Activated T-cell treated with anti-CD3 and anti-CD28 coated beads for 1 hour (primary cell): ENCODE measurements at places on chromosomes 16 and 17.
A peak's percentile ranks its signal among the peaks of the same experiment; 100 is the strongest.

DNA sequence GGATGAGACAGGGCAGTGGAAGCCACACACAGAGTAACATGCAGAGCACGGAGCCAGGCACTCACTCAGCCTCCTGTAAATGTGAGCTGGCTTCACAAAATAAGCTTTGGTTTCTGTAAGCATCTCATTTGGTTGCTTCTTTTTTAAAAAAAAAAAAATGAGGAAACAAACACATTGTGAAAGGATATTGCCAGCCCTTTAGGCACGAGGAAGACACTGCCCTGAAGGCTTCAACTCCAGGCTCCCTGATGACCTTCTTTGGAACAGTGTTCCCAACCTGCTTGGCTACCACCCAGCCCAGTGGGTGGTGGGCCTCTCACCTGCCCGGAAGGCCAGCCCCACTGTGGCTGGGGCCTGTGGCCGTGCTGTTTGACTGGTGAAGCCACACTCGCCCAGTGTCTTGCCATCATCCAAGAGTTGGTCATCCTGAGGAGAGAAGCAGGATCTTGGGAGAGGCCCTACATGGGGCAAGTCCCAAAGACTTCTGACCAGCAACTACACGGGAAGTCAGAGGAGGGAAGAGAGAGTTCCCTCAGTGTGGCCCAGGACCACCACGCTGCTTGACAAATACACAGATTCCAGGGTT is 1.9 kb downstream of the ELOB start:
- DNase-seq, result no peak

DNA sequence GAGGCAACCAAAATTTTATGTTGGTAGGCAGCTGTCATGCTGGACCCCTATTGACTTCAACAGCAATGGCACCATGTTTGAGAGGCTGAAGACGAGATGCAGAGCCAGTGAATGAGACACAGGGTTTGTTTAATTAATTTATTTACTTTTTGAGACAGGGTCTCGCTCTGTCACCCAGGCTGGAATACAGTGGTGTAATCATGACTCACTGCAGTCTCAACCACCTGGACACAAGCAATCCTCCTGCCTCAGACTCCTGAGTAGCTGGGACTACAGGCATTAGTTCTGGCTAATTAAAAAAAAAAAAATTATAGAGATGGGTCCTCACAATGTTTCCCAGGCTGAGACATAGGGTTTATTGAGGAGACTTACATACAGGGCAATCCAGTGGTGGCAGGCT is 36.2 kb upstream of the PPM1D start:
- no peak for DNase-seq

- no peak for DNase-seq
Observed at GRCh38 chr17:71502443-71502842, 618.4 kb upstream of the SOX9 start.

GRCh38 chr16:1432388-1433262 is 1.7 kb downstream of the PERCC1 start:
- no peak for DNase-seq

DNA sequence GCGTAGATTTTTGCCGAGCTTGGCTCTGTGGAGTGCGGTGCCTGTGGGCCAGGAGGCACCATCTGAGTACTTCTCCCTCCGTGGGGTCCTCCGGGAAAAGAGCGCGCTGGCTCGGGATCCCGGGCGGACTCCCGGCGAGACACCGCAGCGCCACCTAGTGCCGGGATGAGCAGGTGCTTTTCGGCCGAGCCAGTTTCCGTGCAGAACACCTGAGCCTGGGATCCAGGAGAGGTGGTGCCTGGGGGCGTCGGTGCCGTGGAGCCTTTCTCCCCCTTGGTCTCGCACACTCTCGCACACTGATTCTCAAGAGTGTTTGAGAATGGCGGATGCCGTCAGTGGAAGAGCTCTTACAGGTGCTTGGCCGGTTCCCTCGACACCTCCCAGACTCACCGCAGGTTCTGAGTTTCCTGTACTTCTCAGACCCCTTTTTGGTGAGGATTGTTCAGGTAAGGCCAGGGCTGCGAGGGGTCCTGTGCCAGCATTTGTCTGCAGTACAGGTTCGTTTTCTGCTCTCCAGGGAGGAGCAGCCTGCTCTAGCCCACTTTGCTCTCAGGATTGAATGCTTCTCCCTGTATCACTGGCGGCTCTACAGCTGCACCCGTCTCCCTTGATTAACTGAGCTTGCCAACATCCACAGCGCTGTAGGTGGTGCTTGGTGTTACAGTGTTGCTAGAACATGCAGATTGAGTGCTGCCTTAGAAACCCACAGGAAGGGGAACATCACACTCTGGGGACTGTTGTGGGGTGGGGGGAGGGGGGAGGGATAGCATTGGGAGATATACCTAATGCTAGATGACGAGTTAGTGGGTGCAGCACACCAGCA is 23.3 kb downstream of the TBCD start:
- DNase-seq, result peak; percentile 34

GRCh38 chr16:9365370-9365728 is 273.9 kb downstream of the HAPSTR1 start:
- DNase-seq, result no peak

- no peak for DNase-seq
Observed at GRCh38 chr17:36063786-36064541, at the start of gene CCL18. TSS of gene CCL18 (plus strand) at chr17:36064272. CDS start at chr17:36064343, 71 bp downstream.

DNA sequence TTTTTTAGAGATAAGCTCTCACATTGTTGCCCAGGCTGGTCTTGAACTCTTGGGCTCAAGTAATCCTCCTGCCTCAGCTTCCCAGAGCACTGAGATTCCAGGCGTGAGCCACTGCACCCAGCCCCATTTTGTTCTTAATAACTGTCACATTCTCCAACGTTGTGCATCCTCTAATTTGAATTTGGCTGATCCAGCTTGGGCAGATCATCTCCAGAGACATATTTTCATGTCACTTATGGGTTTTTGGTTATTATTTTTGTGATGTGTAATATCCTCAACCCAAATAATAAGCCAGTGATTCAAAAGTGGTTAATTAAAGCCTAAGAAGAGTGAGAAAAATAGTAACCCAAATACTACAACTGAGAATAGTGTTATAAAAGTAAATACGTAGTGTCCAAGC is 16.2 kb upstream of the COL1A1 start:
- no peak for DNase-seq

GRCh38 chr16:28136751-28137434 is 73.4 kb upstream of the GSG1L start:
- peak; percentile 20 for DNase-seq

DNA sequence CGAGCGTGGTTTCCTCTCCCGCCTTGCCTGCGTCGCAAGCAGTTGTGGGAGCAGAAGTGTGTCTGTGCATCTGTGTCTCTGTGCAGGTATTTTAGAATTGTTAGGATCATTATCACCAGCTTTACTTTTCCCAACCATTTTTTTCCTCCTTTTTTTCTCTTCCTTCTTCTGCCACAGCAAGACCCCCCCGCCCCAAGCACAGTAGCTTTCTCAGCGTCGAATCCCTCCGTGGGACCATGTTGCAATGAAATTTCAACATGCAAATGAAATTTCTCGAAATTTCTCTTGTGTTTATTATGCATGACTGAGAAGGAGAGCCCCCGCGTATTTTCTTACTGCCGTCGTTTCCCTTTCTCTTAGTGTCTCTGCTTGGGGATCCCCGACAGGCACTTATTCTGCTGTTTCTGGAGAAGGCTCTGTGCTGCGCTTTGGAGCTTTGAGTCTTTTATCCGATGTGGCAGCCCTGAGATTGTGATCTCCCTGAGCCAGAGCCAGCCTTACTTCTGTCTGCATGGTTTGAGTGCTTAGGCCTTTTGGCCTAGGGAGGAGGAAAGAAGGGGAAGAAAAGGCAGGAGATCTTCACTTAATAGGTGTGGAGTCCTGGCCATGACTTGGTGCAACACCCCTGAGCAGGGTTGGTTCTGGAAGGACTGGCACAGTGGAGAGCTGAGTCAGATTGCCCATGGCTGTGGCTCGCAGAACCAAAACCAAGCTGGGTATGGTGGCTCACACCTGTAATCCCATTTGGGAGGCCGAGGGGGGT is 5.0 kb downstream of the ARMC7 start:
- DNase-seq, result no peak

- DNase-seq, result no peak
Observed at GRCh38 chr16:2986623-2987188, 6.5 kb upstream of the PKMYT1 start.

GRCh38 chr17:76196675-76197074 is 43.6 kb downstream of the RNF157 start:
- DNase-seq, result no peak

DNA sequence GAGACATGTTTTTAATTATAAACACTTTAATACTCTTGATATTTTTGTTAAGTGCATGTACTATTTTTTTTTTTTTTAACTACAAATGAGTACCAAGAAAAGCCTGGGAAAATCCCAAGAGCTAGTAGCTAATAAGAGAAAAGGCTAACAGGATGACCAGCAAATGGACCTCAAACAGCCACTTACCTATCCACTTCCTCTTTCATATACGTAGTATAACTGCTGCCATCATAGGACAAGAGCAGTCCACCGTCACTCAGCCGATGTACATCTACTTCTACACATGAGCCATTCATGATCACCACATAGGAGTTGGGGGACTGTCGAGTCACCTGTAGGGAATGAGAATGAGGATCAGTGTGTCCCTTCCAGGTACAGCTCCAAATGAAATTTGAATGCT is 128.0 kb upstream of the C17orf78 start:
- DNase-seq, result no peak

DNA sequence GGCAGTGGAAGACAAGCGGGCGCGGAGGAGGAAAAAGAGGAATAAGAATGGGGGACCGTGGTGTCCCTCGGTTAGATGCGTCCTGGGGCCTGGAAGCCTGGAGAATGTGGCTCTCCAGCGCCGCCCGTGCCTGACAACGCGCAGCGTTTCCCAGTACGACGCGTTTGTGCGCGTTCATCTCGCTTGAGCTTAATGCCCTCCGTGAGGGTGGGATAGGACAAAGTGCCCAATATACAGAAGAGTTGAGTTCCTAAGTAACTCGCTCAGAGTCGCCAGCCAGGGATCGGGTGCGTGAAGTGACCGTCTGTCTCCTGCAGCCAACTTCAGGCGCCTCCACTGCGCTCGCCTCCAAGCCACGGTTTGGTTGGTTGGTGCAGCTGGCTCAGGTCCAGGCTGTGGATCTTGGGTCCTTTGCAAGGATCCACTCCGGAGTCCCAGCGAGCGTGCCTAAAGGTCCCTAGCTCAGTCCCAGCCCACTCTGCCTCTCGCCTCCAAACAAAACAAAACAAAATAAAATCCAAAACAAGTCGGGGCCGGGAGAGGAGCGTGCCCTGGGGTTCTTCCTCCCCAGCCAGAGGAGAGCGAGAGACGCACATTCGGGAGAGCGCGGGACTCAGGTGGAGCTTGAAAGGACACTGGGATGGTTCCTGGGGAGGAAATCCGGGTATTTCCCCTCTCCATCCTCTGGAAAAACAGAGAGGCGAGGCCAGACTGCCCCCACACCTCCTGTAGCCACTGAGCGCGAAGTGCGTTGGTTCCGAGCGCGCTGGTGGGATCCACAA is 974 bp downstream of the GALR2 start:
- DNase-seq, result no peak

DNA sequence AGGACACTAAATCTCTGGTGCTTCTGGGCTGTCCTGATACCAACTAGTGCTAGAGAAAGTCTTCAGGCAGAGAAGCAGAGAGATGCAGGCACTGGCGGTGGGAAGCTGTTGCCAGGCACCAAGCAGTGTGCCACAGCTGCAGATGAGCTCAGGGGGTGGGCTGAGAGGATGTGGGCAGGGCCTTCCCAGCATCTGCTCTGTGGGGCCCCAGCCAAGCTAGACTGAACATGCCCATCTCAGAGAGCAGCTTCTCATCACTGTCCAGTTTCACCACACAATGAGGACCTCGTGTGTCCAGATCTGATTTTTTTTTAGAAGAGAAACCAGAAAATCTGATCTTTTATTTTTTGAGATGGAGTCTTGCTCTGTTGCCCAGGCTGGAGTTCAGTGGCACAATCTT is 17.1 kb downstream of the PSKH1 start:
- DNase-seq, result no peak
